ENCODE measurements at places on chromosomes 2 and 18. TPM values are rescaled to one million over a fixed set of nuclear protein-coding genes. Genes with fewer than 3 reads are reported as not detected.
A peak's percentile ranks its signal among the peaks of the same experiment; 100 is the strongest.

The PAIP2B gene
- total RNA-seq, result 7.7 TPM

DNA sequence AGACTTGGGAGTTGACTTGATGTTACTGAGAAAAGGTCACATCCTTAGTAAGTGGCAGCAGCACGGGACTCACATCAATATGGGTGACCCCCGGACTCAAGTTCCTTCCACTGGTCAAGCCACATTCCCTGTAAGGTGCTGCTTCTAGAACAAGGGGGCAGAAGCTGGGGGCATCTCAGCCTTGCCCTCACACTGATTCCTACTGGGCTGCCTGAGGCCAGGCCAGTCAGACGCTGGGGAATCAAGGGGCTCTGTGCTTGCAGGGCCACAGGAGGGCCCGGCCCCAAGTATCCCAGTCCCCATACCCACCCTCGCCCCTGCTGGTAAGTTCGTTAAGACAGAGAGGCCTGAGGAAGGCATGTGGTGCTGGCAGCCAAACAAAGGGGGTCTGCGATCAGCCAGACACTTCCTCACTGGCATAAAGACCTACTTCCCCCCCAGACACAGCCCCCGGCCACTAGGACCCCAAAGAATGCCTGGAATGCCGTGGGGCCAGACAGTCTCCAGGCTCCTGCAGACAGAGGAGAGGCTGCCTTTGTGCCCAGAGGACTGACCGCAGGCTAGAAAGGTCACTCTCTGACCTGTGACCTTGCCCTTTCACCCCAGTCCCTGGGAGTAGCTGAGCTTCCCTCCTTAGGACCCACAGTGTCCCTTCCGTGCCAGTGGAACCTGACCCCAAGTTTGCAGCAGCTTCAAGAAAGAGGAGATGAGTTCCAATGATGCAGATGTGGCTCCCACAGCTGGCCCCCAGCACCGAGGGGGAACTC is 83.6 kb downstream of the HS1BP3 start:
- H3K4me3 ChIP-seq, result no peak overlapping the region
- H3K27ac ChIP-seq, result no peak overlapping the region
- H3K27me3 ChIP-seq, result no peaks in the 10 kb centered on the region
- peaks cover 24% of the 10 kb centered on the region for H3K4me1 ChIP-seq
- H3K36me3 ChIP-seq, result no peaks in the 10 kb centered on the region
- no peak for DNase-seq

The CNDP1 gene
- total RNA-seq, result not detected

The ASB3 gene
- total RNA-seq, result 35.0 TPM

The NAT8 gene
- total RNA-seq, result not detected

DNA sequence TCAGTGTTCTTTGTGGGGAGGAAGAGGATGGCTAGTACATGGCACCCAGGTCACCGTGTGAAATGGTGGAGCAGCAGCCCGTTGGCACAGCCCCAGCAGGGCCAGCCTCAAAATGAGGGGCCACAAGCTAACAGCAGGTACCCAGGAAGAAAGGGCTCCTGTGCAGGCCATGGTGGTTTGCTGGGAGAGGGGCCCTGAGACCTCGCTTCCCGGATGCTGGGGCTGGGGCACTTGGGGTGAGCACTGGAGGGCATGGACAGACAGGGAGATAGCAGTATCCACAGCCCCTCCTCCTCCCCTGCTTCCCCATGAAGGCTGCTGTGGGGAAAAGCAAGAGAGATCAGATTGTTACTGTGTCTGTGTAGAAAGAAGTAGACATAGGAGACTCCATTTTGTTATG is 16.2 kb upstream of the TEX44 start:
- no peaks in the 10 kb centered on the region for H3K36me3 ChIP-seq
- peak; percentile 17 for DNase-seq
- no peaks in the 10 kb centered on the region for H3K27me3 ChIP-seq
- H3K4me3 ChIP-seq, result no peak overlapping the region

The TUBA4B gene
- 3.5 TPM for total RNA-seq

The YPEL5 gene
- 98.0 TPM for total RNA-seq

The EFEMP1 gene
- 219 TPM for total RNA-seq
